NCI-H187 (cell line): ENCODE measurements at places on chromosomes 4 and X.

GRCh38 chr4:11596989-11597388 is 168.3 kb upstream of the HS3ST1 start:
- DNase-seq, result no peak

- DNase-seq, result no peak
These were observed 61.4 kb upstream of the ENPEP start for GRCh38 chr4:110414561-110414920.

GRCh38 chr4:181249031-181249430 is 994.2 kb upstream of the TENM3 start:
- no peak for DNase-seq

GRCh38 chr4:140740422-140740821 is 15.8 kb downstream of the TBC1D9 start:
- no peak for DNase-seq

GRCh38 chrX:31092476-31092875 is 20.6 kb upstream of the FTHL17 start:
- DNase-seq, result no peak

GRCh38 chr4:66795724-66796123 is 749.6 kb downstream of the CENPC start:
- DNase-seq, result no peak

- no peak for DNase-seq
These were observed 12.0 kb downstream of the P2RY8 start for GRCh38 chrX:1524874-1525582.
